Tibial nerve (tissue), 4 donors: ENCODE measurements at places on chromosomes 16 and 17. TPM values are rescaled to one million over a fixed set of nuclear protein-coding genes. Genes with fewer than 3 reads are reported as not detected.

PRSS27 gene
- total RNA-seq, result 1.3 TPM

HEATR9 gene
- not detected for total RNA-seq

CMTM4 gene
- 14.2 TPM for total RNA-seq

SLFN14 gene
- total RNA-seq, result not detected

CD300LG gene
- 12.9 TPM for total RNA-seq

LITAFD gene
- total RNA-seq, result not detected

CCL4L2 gene
- not detected for total RNA-seq

HSF5 gene
- 0.30 TPM for total RNA-seq

CXCL16 gene
- 5.7 TPM for total RNA-seq

MYH10 gene
- 35.4 TPM for total RNA-seq

CLEC18B gene
- total RNA-seq, result 7.9 TPM

TCAP gene
- 0.30 TPM for total RNA-seq

C1QTNF1 gene
- total RNA-seq, result 90.6 TPM

CSH1 gene
- total RNA-seq, result not detected

HSD3B7 gene
- total RNA-seq, result 16.0 TPM

NT5C3B gene
- 31.0 TPM for total RNA-seq

SMIM5 gene
- 17.3 TPM for total RNA-seq

ACACA gene
- 69.7 TPM for total RNA-seq

MTMR4 gene
- total RNA-seq, result 36.7 TPM

AOC2 gene
- total RNA-seq, result 3.1 TPM

PDIA2 gene
- total RNA-seq, result 8.8 TPM

NDUFB10 gene
- 86.9 TPM for total RNA-seq

CCDC40 gene
- 7.1 TPM for total RNA-seq

TM4SF5 gene
- not detected for total RNA-seq

PER1 gene
- 328 TPM for total RNA-seq

G6PC1 gene
- total RNA-seq, result not detected

UMOD gene
- not detected for total RNA-seq
